Stimulated activated CD8-positive, alpha-beta memory T cell treated with anti-CD3 and anti-CD28 coated beads, Interleukin-4, amount 100 ng/mL, for 24 hours (primary cell): ENCODE measurements at places on chromosomes 2 and 18.

- DNase-seq = no peak
These were observed 10.6 kb downstream of the OR6B3 start for GRCh38 chr2:240042740-240043139.

GRCh38 chr2:40210968-40211353 lies 240.9 kb downstream of the SLC8A1 start:
- DNase-seq = no peak

- no peak for DNase-seq
These were observed 53.4 kb downstream of the LIMS1 start for GRCh38 chr2:108587621-108588020.

DNA sequence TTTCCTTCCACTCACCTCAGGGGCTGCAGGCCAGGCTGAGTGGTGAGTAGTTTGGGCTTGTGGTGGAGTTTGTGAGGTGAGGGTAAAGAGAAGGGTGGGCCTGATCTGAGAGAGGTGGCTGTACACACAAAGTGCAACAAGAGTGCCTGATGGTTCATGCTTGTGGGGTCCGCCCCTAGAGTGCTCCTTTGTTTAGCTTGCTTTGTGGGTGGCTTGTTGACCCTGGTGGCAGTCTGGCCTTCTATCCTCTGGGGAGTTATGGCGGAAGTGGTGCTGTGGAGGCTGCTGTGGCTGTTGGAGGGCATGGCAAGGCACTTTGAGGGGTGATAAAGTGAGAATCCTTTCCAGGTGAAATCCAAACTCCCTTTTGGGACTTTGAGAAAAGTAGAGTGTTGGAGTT lies 10.6 kb downstream of the UBE2F start:
- no peak for DNase-seq
